Fibroblast of lung (primary cell): ENCODE measurements at places on chromosomes 2 and 18. TPM values are rescaled to one million over a fixed set of nuclear protein-coding genes. Genes with fewer than 3 reads are reported as not detected.

Gene HOXD8
- total RNA-seq: not detected in 2 replicates

Gene TNS1
- 44.4 and 49.1 TPM in 2 replicates for total RNA-seq

Gene ATRAID
- total RNA-seq: 202 and 235 TPM in 2 replicates

Gene SYT4
- total RNA-seq: not detected in 2 replicates

Gene PTPRN
- 3.5 and 10.8 TPM in 2 replicates for total RNA-seq

Gene IL18R1
- total RNA-seq: 0.50 and 5.4 TPM in 2 replicates

Gene SULT1C4
- total RNA-seq: 0.26 and 0.50 TPM in 2 replicates

Gene WNT6
- total RNA-seq: not detected in 2 replicates

Gene CAPN14
- total RNA-seq: under 0.01 and 0.17 TPM in 2 replicates

Gene LRRTM1
- not detected in 2 replicates for total RNA-seq

Gene IL1RL2
- total RNA-seq: 2.6 and 3.1 TPM in 2 replicates

Gene SAG
- total RNA-seq: not detected in 2 replicates

Gene PTPN18
- 8.0 and 9.6 TPM in 2 replicates for total RNA-seq

Gene LOXHD1
- total RNA-seq: not detected in 2 replicates

Gene PRKCE
- total RNA-seq: 12.3 and 19.0 TPM in 2 replicates

Gene OST4
- 479 and 505 TPM in 2 replicates for total RNA-seq

Gene PSMA8
- total RNA-seq: not detected in 2 replicates

Gene POTEI
- total RNA-seq: not detected in 2 replicates

Gene POTEC
- not detected in 2 replicates for total RNA-seq

Gene AQP12B
- total RNA-seq: not detected in 2 replicates

Gene SKA1
- total RNA-seq: 1.0 and 4.6 TPM in 2 replicates

Gene ZBTB7C
- total RNA-seq: 0.33 and 0.51 TPM in 2 replicates

Gene CD8B2
- total RNA-seq: not detected in 2 replicates

Gene TUBA3D
- not detected in 2 replicates for total RNA-seq

Gene GNAL
- total RNA-seq: 0.50 and 0.77 TPM in 2 replicates

Gene SERPINB11
- not detected in 2 replicates for total RNA-seq

Gene AOX1
- 65.1 and 81.4 TPM in 2 replicates for total RNA-seq

Gene SPDYA
- total RNA-seq: 0.77 and 0.83 TPM in 2 replicates

Gene RNU2-63P
- 46.0 and 268 TPM in 2 replicates for total RNA-seq

Gene DNAJC5G
- not detected in 2 replicates for total RNA-seq

Gene IL36B
- not detected in 2 replicates for total RNA-seq

Gene PCBP1
- total RNA-seq: 30.6 and 42.1 TPM in 2 replicates

Gene TUBA4B
- not detected in 2 replicates for total RNA-seq

Gene KDM3A
- total RNA-seq: 20.5 and 23.1 TPM in 2 replicates

Gene MOB1A
- total RNA-seq: 80.9 and 87.4 TPM in 2 replicates

Gene SEMA4F
- 5.1 and 9.4 TPM in 2 replicates for total RNA-seq

Gene KIAA2012
- total RNA-seq: under 0.01 TPM in 1 of 2 replicates, not detected in the other

Gene FOXD4L1
- 0.17 and 0.26 TPM in 2 replicates for total RNA-seq

Gene SLC4A5
- total RNA-seq: under 0.01 and 0.17 TPM in 2 replicates

Gene IL36G
- not detected in 2 replicates for total RNA-seq

Gene RAB17
- 0.17 and 0.26 TPM in 2 replicates for total RNA-seq

Gene FN1
- total RNA-seq: 3,444 and 5,906 TPM in 2 replicates

Gene REEP1
- total RNA-seq: not detected in 2 replicates
